ENCODE measurements at places on chromosomes 4 and X. TPM values are rescaled to one million over a fixed set of nuclear protein-coding genes. Genes with fewer than 3 reads are reported as not detected.

CLIC2 gene
- total RNA-seq, result 6.0 TPM

SRPX2 gene
- total RNA-seq, result 3.6 TPM

MID1 gene
- total RNA-seq, result 2.4 TPM

ETDB gene
- not detected for total RNA-seq

TMPRSS11B gene
- total RNA-seq, result not detected

SLC9A7 gene
- total RNA-seq, result 8.6 TPM

HTRA3 gene
- total RNA-seq, result 1.6 TPM

PITX2 gene
- total RNA-seq, result not detected

ZDHHC15 gene
- total RNA-seq, result 0.13 TPM

CTAG1A gene
- total RNA-seq, result not detected

CT45A10 gene
- 0.45 TPM for total RNA-seq

ANXA10 gene
- 32.0 TPM for total RNA-seq

FAM241A gene
- total RNA-seq, result 1.0 TPM

KCTD8 gene
- total RNA-seq, result not detected

ZMAT1 gene
- 2.5 TPM for total RNA-seq

EDA gene
- 2.5 TPM for total RNA-seq

BTK gene
- 1.3 TPM for total RNA-seq

POU4F2 gene
- not detected for total RNA-seq

XAGE2 gene
- total RNA-seq, result not detected

SSX1 gene
- total RNA-seq, result 0.13 TPM

WDFY3 gene
- total RNA-seq, result 27.0 TPM

All from left lobe of liver (tissue), 2 donors.